Right lobe of liver (tissue), 6 donors: ENCODE measurements at places on chromosomes 11 and 22.

DNA sequence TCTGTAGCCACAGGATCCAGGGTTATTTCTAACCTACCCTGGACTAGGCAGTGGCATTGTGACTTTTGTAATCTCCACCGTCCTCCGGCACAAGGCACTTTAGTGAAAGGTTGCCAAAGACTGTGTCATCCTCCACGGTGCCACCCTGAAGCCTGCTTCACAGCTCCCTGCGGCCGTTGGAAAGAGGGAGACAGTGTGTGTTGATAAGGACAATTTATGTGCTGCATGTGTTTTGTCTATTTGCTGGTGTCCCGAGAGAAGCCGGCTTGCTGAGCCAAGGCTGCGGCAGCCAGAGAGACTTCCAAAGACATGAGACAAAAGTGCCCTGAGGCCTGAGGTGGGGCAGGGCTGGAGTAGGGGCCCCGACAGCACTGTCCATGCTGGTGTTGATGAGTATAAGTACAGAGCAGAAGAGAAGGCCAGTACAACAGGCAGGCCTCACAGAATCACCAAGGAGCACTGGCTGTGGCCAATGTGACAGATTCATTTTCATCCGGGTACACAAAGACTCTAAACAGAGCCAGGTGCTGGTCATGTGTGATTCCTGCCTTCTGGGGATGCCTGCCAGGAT, 40.9 kb downstream of the GALNT18 start:
- DNase-seq: no peak

- no peak for DNase-seq
Measured at GRCh38 chr11:126915430-126915829, 85.1 kb downstream of the KIRREL3 start.

DNA sequence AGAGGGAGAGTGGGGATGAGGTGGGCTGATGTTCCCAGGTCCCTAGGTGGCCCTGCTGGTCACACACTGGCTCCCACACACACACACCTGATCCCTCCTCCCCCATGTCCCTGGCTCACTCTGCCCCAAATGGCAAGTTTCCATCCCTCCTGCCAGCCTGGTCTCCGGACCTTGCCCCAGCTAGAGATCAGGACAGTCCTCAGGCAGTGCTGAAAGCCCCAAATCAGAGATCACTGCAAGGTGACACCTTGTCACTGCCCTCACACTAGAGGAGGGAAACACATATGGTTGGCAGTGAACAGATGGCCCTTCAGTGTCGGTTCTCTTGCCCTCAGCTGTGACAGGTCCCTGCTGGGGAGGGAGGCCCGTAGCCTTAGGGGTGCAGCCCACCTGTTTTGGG, 7.6 kb downstream of the TMPRSS5 start:
- no peak for DNase-seq

GRCh38 chr11:115722711-115723110, 218.5 kb upstream of the CADM1 start:
- DNase-seq: no peak

DNA sequence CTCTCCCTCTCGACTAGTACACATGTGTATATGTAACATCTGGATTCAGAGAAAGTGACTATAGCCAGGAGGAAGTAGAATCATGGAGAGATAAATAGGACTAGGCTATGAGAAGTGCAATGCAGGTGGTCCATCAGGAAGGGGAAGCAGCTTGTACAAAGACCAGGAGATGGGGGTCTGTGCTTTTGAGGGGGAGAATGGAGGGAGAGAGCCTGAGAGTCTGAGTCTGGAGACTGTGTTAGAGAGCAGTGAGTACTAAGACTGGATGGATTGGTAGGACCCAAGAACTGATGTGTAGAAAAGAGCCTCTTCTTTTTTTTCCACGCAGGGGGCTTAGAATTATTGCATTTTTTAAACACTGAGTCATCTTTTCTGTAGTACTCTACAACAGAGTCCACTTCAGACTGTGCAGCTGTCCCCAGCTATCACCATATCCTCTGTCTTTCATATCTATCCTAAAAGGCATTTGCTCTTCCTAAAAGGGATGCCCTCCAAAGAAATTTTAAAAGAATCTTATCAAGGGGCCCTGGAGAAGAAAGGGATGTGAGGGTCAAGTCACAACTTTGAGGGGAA, 80.4 kb downstream of the BDNF start:
- DNase-seq: no peak

- no peak for DNase-seq
Measured at GRCh38 chr11:2272946-2273280, 2.5 kb upstream of the ASCL2 start.

DNA sequence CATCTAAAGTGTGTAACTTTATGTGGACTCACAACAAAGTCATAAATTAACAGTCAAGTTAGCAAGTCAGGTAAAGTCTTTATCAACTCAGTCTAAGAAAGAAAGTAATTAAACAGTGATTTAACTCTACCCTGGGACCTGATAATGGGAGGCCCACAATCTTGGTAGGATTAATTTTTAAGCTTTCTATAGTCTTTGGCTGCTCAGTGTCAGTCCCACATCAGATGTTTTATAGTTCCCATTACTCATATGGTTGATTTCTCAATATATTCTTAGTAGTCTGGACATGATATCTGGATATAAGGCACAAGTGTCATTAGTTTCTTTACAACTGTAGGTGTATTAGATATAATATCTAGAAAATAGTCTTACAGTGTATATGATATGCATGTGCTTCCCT, 38.5 kb upstream of the SCN3B start:
- DNase-seq: no peak

GRCh38 chr11:74784234-74784633, 35.6 kb downstream of the RNF169 start:
- DNase-seq: no peak

- peak; percentile 4 for DNase-seq
Measured at GRCh38 chr11:119790476-119790875, 61.5 kb upstream of the NECTIN1 start.

GRCh38 chr11:128790196-128790595, 76.9 kb downstream of the KCNJ1 start:
- DNase-seq: no peak

GRCh38 chr11:112260490-112260889, at the start of gene PLET1:
PLET1 (minus strand) TSS chr11:112260860; CDS start chr11:112260589, 271 bp downstream.
- no peak for DNase-seq

GRCh38 chr11:11540157-11540556, 81.6 kb downstream of the GALNT18 start:
- DNase-seq: no peak

DNA sequence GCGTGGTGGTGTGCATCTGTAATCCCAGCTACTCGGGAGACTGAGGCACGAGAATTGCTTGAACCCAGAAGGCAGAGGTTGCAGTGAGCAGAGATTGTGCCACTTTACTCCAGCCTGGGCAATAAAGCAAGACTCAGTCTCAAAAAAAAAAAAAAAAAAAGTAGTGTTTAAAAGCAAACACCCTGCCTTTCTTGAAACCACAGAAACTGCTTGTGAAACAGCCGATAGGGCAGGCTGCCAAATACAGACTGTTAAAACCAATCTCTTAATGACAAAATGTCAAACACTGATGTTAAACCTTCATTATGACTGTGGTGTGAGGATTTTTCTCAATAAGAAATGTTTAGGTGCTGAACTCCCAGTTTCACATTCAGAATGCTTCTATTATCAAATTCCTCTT, 27.3 kb downstream of the MARK2 start:
- DNase-seq: peak; percentile 64

DNA sequence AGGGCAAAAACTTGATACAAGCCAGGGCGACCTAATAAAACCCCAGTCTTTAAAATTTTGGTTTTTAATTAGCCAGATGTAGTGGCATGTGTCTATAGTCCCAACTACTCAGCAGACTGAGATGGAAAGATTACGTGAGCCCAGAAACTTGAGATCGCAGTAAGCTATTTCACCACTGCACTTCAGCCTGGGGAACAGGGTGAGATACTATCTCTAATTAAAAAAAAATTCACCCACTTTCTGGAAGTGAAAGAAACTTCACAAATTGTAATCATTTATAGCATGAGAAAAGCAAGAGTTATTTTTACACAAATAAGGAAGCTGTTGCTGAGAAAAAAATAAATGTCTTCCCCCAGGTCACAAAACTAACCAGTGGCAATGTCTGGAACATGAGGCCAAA, 882 bp upstream of the GLYATL2 start:
- DNase-seq: no peak

DNA sequence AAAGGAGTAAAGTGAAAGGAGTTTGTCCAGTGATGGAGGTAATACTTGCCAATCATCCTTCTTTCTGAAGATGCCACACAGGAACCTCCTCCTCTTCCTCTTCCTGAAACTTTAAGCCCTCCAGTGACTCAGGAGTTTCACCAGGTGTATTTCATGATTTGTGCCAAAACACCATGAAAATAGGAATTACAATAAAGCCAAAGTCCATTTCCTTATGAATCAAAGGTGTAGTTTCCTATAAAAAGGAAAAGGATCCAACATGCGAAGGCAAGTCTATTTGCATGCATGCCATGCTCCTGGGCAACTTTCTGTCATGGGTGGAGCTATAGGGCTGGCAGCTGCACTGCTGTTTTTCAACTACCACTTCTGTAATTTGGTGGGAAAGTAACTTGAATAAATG, 9.8 kb upstream of the POU2AF1 start:
- DNase-seq: no peak

DNA sequence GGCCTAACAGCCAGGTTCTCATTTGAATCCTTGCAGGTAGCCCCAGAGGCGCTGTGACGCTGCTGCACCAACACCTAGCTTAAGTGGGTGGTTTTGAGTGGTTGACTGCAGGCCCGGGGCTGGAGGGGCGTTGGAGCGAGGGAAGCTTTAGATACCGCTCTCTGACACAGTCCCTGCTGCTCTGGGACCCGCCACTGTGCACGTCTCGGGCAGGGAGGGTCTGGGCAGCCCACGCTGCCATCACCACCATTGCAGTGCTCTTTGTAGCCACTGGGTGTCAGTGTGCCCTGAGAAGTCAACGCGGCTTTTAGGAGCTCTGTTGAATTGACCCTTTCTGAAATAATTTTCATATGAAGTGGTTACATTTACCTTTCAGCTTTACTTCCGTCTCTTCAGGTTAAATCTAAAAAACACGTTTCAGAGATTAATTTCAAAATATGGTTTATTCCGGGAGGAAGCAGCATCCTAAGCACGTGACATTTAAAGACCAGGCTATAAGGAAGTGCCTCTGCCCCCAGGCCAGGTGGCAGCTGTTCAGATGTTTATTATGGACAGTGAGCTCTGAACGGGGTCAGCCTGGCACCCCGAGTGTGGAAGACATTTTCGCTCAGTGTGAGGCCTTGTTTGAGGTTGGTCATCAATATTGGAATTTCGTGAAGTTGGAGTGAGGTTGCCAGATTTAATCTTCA, 30.9 kb upstream of the PARVB start:
- no peak for DNase-seq

GRCh38 chr11:108947654-108948570, 283.0 kb downstream of the DDX10 start:
- DNase-seq: no peak

GRCh38 chr22:17638432-17639246, at the start of gene BCL2L13:
BCL2L13 (plus strand) TSS chr22:17638757; CDS start chr22:17655712, 16,955 bp downstream.
- DNase-seq: peak; percentile 94

GRCh38 chr11:112345166-112345565, 84.5 kb upstream of the PLET1 start:
- DNase-seq: no peak

- DNase-seq: no peak
Measured at GRCh38 chr11:122852796-122853160, 14.5 kb downstream of the CRTAM start.
